ENCODE measurements at places on chromosomes 4 and X.

DNA sequence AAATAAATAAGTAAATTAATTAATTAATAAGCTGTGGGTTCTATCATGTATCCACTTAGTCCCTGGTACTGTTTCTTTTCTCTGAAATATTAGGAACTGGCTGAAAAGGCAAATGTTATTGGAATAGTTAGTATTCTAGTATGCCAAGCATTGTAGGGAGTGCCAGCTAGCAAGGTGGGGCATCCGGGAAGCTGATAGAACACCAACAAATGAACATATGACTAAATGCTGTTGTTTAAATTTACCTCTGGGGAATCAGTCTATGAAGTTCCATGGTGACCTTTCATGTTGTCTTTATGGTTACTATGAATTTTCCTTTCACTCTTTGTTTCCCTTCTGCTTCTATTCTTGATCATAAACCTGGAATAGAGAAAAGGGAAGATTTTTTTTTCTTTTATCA, 32.7 kb downstream of the NUDT6 start:
- DNase-seq = no peak

DNA sequence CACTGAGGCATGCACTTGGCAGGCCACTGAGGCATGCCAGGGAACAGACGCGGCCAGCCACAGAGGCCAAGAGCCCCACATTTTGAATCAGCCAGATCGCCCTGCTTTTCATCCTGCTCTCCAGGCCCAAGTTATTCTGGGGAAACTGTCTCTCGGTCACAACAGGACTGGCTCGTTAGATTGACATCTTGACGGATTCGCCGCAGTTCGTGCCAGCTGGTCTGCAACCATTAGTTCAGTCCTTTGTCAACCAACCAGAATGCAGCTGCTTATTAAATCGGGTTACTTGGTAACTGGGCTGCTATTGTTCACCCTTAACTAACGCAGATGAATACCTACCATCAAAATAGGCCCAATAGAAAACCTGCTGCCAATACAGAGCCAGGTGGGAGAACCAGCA, 16.7 kb downstream of the CLDN34 start:
- DNase-seq = no peak

DNA sequence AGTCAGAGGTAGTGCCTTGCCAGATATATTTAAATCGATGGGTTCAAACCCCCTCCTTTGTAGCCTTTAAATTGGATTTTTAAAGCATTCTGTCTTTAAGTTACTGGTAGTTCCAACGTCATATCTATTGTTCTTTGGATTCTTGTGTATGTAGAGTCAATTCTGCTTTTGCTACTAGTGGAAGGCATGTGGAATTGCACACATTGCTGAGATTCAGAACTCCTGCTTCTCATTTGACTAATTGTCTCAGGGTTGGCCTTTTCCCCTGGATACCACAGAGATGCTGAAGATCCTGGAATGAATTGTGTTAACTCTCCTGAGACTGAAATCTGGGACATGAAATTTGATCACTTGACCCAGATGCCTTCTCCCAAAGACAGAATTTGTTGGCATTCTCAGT, 328.3 kb upstream of the RPS6KA3 start:
- no peak for DNase-seq

DNA sequence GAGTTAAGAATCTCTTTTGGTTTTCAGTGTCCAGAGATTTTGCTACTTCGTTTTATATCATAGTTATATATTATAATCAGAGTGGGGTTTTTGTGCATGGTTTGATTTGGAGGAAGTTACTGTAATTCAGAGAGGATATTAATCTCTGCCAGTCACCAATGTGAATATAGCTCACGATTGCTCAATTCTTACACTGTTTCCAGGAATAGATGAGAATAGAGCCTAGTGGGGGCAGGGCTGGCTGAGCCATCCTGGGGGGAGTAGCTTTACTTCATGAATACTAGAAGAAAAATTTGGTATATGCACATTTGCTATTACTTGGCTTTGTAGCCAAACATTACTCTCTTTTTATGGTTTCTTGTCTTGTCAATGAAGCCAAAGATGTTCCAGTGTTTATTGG, 60.9 kb upstream of the TRPC3 start:
- DNase-seq = no peak

DNA sequence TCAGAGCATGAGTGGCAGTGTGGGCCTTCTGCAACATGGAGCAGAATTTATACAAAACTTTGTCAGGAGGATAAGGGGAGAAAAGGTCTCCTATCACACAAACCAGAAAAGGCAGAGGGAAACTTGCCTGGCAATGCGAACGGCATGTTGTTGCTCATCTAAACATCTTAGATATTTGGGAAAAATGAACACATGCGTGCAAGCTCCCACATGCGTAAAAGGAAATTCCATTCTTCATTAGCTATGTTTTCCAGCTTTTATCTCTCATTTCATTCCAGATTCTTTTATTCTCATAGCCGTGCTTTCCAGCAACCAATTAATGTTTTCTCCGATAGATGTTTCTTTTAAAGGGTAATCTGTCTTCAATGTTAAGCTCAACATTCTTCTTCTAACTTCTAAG, 31.3 kb upstream of the GBA3 start:
- DNase-seq = no peak

DNA sequence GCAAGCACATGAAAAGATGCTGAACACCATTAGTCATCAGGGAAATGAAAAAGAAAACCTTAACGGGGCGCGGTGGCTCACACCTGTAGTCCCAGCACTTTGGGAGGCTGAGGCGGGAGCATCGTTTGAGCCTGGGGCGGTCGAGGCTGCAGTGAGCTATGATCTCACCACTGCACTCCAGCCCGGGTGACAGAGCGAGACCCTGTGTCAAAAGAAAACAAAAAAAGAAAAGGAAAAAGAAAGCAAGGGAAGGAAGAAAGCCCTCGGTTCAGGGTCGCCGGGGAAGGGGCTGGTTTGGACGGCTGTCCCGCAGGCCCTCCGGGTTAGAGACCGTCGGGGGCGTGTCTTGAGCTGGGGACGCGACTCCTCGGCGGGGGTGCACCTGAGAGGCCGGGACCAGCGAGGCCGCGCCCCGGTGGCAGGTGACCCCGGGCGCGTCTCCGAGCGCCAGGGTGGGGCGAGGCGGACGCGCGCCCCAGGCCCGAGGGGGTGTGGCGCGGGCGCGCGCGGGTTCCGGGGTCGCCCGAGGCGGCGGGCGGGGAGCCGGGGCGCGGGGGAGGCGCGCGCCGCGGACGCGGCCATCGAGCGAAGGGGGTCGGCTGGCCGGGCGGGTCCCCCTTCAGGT, 478 bp upstream of the PLXNA3 start:
- no peak for DNase-seq

GRCh38 chr4:2261853-2262144, at the start of gene MXD4:
MXD4 (minus strand) TSS chr4:2262109; CDS start chr4:2261980, 129 bp downstream.
- DNase-seq = no peak

- no peak for DNase-seq
Measured at GRCh38 chrX:18075603-18076002, 145.1 kb downstream of the BEND2 start.

GRCh38 chr4:168781926-168782325, 228.1 kb downstream of the CBR4 start:
- DNase-seq = no peak

GRCh38 chrX:100944601-100945000, 15.9 kb upstream of the XKRX start:
- DNase-seq = no peak

DNA sequence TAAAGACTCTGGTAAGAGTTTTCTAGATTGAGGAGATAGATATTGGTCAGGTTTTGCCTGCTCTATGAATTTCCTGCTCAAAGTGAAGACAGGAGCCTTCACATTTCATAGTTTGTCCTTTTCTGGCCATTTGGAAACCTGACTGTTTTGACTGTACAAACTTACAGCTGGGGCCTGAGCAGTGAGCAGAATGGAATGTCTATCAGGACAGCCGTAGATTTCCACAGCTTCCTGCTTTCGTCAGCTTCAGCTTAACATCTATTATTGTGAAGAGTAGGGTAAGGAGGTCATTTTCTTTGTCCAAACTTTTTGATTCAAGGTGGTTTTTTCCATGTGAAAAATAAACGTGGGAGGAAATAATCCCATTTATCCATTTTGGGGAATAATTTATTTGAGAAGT, 124.3 kb upstream of the DIPK2B start:
- DNase-seq = no peak

DNA sequence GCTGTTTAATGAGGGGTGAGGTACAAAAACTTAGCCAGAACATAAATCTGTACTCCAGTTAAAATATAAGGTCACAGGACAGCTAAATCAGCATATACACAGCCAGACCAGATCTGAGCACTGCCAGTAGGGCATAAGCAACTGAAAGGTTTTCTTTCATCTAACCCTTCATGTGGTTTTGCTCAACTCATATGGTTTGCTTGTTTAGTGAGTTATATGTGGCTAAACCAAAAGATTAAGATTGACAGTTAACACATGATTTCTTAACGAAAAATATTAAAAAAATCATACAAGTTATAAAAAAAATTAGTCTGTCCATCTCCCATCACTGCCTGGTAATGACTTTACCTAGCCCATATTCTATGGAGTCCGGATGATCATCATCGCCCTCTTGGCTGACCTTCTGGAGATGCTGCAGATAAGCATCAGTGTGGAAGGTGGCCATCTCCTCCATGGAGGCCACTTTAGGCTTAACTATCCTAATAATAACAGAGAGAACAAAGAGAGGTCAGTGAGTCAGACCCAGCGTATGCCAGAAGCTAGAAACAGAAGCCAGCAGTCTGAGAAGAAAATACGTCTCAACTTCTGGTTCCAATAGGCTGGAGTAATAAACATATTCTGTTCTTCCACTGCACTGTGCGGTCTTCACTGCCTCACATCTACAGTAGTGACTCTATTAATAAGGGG, 4.1 kb downstream of the HDAC8 start:
- DNase-seq = no peak

GRCh38 chr4:183284965-183285364, 35.1 kb downstream of the CLDN22 start:
- DNase-seq = no peak

GRCh38 chr4:74044677-74045076, 6.2 kb upstream of the CXCL3 start:
- no peak for DNase-seq

GRCh38 chr4:13544606-13545393, 492 bp upstream of the NKX3-2 start:
- no peak for DNase-seq

GRCh38 chrX:57678686-57679428, 1.2 kb downstream of the NLRP2B start:
- no peak for DNase-seq

- no peak for DNase-seq
Measured at GRCh38 chrX:14303891-14304290, 225.4 kb upstream of the GLRA2 start.

DNA sequence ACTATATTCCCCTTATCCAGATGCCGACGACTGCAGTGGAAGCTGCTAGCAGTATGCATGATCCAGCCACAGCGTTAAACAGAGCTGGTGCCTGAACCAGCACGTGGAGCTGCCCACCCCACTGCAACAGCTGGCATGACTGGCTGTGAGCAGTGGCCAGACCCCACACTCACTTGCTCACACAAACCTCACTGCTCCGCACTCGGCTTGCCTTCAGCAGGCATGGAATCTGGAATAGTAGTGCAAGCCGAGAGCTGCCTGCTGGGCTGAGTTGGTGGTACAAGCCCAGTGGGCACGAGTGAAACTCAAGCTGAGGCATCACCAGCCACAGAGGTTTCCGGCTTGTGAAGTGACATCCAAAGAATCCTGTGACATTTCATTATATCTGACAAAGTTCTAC, 1197.6 kb downstream of the FAM133A start:
- DNase-seq = no peak

- DNase-seq = no peak
Measured at GRCh38 chrX:124534536-124534935, 188.2 kb downstream of the SH2D1A start.

DNA sequence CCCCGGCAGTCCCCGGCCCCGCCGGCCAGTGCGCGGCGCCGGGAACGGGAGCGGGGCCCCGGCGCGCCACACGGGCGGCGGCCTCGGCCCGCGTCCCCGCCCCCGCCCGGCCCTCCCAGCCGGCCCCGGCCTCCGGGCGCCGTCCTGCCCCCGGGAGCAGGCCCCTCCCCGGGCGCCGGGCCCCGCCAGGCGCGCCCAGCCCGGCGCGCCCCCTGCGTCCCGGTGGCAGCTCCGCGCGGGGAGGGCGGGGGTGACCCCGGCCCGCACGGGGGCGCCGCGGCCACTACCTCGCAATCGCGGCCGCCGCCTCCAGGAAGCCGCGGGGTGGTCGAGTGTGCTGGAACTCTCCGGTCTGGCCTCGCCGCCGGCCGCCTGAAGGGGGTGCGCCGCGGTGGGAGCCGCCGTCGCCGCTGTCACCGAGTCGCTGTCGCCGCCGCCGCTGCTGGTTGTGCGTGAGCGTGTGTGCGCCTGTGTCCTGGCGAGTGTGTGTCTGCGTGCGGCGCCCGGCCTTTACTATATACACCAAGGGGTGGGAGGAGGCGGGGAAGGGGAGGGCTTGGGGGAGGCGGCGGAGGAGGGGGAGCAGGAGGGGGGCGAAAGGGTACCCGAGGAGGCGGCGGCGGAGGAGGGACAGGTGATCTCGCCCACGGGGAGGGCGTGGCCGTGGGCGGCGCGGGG, at the start of gene RAI2:
TSS of gene RAI2 (minus strand) at position 488 of the 678 bp plus-strand sequence. CDS start 59,288 bp downstream, outside the sequence.
- no peak for DNase-seq

DNA sequence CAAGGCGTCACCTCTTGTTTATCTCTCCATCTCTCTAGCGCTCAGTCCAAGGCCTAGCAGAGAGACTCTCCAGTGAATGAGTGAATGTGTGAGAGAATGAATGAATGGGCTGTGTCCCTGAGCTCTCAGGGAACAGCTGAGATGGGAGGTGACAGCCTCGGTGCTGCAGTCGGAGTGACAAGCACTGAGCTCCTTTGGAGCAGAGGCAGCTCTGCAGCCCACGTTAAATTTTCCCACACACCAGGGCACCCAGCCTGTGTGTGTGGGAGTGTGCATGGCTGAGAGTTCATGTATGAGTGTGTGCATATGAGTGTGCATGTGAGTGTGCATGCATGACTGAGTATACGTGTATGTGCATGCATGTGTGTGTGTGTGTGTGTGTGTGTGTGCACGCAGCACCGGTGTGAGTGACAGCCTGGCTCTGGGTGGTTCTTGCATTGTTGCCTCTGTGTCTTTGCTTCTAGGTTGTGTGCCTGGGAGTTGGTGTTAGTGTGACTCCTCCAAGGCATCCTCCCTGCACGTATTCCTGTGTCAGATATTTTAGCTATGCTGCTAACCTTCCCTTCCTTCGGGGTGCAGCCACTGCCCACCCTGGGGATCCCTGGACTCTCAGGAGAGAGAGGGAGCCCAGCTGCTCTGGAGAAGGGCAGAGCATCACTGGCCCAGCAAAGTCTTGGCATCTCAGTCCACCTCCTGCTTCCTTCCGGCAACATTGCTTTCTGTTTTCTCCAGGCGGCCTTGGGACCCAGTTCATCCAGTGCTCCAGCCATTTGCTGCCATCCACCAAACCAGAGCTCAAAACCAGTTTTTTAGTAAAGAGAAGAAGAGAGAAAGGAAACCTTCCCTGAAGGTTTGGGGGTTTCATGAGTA, 98.6 kb downstream of the PPP2R2C start:
- no peak for DNase-seq
